ENCODE measurements at places on chromosomes 3 and 15.

DNA sequence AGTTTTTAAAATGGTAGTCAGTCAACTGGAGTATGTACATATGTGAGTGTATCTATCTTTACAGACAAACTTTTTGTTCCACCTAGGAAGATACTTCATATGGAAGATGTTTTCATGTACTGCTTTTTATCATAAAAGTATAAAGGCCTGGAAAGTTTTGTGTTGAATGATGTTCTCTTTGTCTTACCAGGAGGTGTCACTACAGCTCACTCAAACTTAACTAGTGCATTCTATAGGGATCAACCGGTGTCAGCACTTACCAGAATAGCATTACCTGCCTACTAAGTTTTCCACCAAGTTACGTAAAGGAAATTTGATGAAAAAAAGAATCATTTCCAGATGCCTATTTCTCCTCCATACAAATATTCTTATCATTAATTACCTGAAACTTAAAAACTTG is 522.6 kb upstream of the SEMA6D start:
- H3K27me3 ChIP-seq: no peaks in the 10 kb centered on the region
- H3K36me3 ChIP-seq: no peaks in the 10 kb centered on the region
- H3K27ac ChIP-seq: no peak overlapping the region
- no peak for DNase-seq
- peaks cover 6% of the 10 kb centered on the region for H3K4me1 ChIP-seq
- H3K4me3 ChIP-seq: no peak overlapping the region

DNA sequence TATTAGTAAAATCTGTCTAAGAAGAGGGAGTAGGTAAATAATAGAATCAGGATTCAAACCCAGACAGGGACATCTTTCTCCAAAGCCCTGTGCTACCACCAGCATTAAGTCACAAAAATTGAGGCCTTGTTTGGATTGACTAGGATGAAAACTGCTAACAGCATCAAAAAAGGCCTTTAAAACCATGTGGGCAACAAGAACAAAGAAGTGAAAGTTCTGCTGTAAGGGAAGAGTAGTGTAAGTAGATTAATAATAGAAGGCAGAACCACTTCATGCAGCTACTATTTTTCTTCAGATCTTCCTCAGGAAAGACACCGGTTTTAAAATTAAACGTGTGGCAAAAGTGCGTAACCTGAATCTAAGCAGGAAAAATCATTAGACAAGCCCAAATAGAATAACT is 15.3 kb upstream of the KBTBD12 start:
- no peaks in the 10 kb centered on the region for H3K4me1 ChIP-seq
- DNase-seq: no peak
- H3K27ac ChIP-seq: no peak overlapping the region

DNA sequence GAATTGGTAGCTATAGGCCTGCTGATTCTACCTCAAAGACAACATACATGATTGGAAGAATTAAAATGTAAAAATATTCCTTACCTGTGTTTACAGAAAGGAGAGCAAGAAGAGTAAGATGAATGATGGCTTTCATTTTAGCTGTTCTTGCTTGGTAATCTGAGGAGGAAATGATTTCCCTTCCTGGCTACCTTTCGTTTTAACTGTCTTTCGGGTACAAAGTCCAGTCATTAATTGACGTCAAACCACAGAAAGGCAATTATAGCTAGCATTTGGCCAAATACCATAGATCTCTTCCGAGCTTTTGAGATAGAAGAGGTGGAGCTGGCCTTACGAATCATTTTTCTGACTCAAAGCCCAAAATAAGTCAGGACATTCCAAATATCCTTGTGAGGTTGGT is at the start of gene MUC13:
Gene MUC13, minus strand, starts transcription at position 175 of the 400 bp plus-strand sequence. Its CDS starts 39 bp downstream, at position 136.
- no peak within 1 kb of the TSS for H3K4me3 ChIP-seq
- no peaks in the 10 kb centered on the region for H3K27me3 ChIP-seq
- H3K36me3 ChIP-seq: no peaks in the 10 kb centered on the region
- no peak within 1 kb of the TSS for H3K27ac ChIP-seq

- H3K4me1 ChIP-seq: peaks cover 17% of the 10 kb centered on the region
- H3K27me3 ChIP-seq: no peaks in the 10 kb centered on the region
- peaks cover 39% of the 10 kb centered on the region for H3K36me3 ChIP-seq
- H3K27ac ChIP-seq: no peak overlapping the region
- no peak overlapping the region for H3K4me3 ChIP-seq
Measured at GRCh38 chr15:82845686-82846085, 36.3 kb downstream of the WHAMM start.

- H3K27me3 ChIP-seq: no peaks in the 10 kb centered on the region
- H3K27ac ChIP-seq: peak overlapping the region; percentile 76
- peaks cover 10% of the 10 kb centered on the region for H3K4me1 ChIP-seq
- peaks cover 2% of the 10 kb centered on the region for H3K36me3 ChIP-seq
Measured at GRCh38 chr3:119240101-119240590, 532 bp downstream of the B4GALT4 start.

DNA sequence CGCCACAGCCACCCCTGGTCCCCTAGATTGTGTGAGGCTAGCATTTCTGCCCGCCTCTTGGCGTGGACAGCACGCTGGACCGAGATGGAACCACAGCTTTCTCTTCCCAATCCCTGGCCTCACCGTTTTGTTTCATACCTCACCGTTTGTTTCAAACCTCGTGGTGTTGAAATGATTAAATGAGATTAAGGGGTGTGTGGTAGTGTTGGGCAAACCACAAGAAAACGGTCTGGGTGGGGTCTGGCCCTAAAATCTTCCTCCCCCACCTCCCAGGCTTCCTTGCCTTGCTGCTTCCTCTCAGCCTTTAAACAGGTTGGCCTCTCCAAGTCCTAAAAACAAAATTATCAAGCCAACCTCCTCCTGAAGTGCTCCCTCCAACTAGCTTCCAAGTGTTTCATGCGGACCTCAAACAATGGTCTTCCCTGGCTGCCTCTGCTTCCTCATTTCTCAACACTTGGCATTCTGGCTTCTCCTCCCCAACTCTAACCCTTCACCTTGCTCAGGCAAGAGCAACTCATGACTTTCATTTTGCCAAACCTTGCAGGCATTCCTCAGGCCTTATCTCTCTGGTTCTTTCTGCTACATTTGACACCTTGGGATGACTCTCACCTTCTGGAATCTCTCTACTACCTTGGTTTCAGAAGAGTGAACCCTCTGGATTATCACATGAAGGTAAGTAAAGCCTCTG is 1.4 kb upstream of the ATP13A3 start:
- no peak for DNase-seq
- H3K36me3 ChIP-seq: no peaks in the 10 kb centered on the region
- H3K27me3 ChIP-seq: no peaks in the 10 kb centered on the region

- no peak overlapping the region for H3K27ac ChIP-seq
- DNase-seq: no peak
- no peaks in the 10 kb centered on the region for H3K4me1 ChIP-seq
- no peaks in the 10 kb centered on the region for H3K27me3 ChIP-seq
- H3K36me3 ChIP-seq: no peaks in the 10 kb centered on the region
Measured at GRCh38 chr3:73828348-73828747, 203.6 kb upstream of the PDZRN3 start.

GRCh38 chr15:33492434-33493052 is 181.8 kb downstream of the RYR3 start:
- no peak for DNase-seq
- H3K4me1 ChIP-seq: peaks cover 3% of the 10 kb centered on the region
- H3K27me3 ChIP-seq: no peaks in the 10 kb centered on the region

GRCh38 chr3:106381286-106381938 is 512.6 kb upstream of the CBLB start:
- no peak overlapping the region for H3K4me3 ChIP-seq
- H3K36me3 ChIP-seq: no peaks in the 10 kb centered on the region
- no peak overlapping the region for H3K27ac ChIP-seq
- H3K27me3 ChIP-seq: no peaks in the 10 kb centered on the region
- DNase-seq: no peak

Data from spinal cord (tissue), 10 donors.